ENCODE measurements at places on chromosomes 4 and X. TPM values are rescaled to one million over a fixed set of nuclear protein-coding genes. Genes with fewer than 3 reads are reported as not detected.

DNA sequence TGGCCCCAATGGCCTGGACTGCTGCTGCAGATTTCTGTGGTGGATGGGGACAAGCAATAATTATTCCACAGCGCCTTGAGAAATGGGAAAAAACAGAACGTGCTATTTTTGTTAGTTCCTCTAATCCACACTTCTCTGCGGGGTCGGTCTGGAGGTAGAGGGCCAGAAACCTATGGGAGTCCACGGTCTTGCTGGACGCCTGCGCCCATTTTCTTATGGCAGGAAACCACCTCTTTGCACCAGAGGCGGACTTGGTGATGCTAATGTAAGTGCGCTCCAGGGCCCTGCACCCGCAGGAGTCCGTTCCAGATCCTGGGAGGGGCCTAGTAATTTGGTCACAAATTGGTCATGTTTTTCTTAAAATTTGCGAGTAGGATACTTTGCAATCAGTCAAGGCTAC, 25.9 kb upstream of the CLDN24 start:
- DNase-seq = no peak

DNA sequence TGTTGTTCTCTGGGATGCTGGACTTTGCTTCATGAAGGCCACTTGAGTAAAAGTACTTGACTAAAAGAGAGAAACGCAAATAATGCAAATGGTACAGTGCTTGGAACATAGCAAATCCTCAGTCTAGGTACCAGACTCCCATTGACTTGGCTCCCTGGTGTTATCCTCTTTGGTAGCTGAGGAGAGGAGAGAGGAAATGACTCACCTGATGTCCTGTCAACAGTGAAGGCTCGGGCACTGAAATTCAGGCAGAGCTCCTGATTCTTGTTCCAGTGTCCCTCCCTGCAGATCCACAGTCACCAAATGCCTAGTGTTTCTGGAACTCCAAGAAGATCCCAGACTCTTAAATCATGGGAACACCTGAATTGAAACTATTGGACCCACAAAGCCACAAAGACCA, 22.5 kb upstream of the TCEAL4 start:
- DNase-seq = no peak

- no peak for DNase-seq
Measured at GRCh38 chr4:77167866-77168265, 10.9 kb downstream of the CCNG2 start.

- no peak for DNase-seq
Measured at GRCh38 chr4:170022211-170022610, 4.0 kb downstream of the MFAP3L start.

- peak; percentile 53 for DNase-seq
Measured at GRCh38 chrX:123807835-123808416, 51.9 kb upstream of the XIAP start.

DNA sequence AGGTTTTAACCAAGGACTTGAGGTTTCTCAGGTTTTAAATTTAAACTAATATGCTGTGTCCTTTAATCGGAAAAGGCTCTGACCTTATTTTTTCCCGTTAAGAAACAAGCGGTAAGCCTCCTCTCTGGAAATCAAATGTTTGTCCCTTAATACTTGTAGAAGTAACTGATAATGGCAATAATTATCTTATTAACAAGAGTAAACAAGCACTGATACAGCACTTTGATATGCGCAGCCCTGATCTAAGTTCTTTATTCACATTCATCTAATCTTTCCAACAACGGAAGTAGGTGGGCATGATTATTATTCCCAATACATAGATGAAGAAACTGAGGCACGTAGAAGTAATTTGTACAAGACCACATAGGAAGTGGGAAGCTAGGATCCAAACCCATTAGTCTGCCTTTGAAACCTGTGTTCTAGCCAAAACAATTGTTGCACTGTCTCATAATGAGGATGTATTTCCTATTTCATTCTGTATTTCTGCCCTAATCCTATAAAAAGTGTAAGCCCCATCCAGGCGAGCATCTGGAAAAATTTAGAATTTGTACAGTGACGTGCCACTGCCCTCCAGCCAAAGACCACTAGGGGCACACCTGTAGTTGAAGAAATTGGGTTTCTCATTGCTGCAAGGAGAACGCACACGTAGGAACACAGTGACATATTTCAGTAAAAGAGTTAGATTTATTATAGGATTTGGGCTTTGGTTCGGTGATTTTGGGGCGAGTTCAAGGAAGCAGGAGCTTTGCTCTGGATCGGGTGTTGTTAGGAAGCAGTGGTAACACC, 606 bp downstream of the CXorf58 start:
- DNase-seq = no peak

DNA sequence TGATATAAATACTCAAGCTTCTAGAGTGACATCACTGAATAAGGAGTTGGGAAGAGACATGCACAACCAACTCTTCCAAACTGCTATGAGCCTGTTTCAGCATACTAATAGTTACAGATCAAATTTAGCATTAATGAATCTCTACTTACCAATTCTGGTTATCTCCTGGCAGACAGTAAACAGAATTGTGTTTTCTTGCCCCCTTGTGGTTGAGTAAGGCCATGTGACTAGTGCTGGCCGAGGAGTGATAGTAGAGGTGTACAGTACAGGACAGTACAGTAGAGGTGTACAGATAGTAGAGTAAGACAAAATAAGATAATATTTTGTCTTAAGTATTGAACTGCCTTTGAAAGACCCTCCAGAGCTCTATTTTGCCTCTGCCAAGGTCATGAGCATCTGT, 681.4 kb downstream of the GABRG1 start:
- DNase-seq = no peak

GRCh38 chrX:69603566-69604194, 12.2 kb upstream of the EDA start:
- peak; percentile 5 for DNase-seq

GRCh38 chr4:34323549-34324320, 1920.6 kb downstream of the ARAP2 start:
- peak; percentile 3 for DNase-seq

DNA sequence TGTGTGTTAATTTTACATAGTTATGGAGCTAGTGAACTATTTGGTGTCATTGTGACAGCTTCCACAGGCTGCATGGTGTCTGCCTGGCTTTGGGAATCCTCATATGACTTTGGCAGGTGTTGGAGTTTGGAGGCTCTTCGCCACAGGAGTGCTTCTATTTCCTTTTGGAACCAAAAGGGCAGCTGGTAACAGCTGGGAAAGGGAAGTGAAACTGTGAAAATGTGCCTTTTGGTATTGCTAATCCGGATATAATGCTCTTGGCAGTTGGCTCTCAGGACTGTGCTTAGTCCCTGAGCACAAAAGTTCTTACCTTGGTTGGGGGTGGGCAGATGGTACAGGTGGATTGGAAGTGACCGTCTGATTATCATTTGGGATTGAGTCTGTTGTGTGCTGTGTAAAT, 18.1 kb downstream of the OFD1 start:
- DNase-seq = no peak

GRCh38 chrX:154022108-154022507, 2.4 kb upstream of the IRAK1 start:
- DNase-seq = no peak

DNA sequence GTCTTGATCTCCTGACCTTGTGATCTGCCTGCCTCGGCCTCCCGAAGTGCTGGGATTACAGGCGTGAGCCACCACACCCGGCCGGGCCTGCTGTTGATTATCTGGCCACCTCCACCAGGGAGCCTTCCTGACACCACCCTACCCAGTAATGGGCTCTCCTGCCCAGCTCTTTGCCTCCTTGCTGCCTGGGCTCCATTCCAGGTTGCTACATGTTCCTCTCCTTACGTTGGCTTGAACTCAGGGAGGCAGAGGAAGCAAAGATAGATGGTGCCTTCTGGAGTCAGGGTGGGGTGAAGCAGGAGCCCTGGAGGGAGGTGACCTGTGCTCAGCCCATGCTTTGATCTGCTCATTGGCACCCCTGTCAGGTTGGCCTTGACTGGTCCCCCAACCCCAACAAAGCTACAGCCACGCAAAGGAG, 26.3 kb downstream of the FLNA start:
- no peak for DNase-seq

DNA sequence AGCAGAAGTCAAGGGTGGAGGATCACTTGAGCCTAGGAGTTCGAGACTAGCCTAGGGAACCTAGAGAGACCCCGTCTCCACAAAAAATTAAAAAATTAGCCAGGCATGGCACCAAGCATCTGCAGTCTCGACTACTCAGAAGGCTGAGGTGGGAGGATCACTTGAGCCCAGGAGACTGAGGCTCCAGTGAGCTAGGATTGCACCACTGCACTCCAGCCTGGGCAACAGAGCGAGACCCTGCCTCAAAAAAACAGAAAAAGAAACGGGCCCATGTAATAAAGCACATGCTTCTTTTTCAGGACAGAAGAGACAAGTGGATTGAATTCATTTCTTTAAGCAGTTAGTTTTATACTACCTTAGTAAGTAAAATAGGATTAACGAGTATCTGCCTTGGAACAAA, 42.0 kb downstream of the ELOVL6 start:
- DNase-seq = no peak

The PHOX2B gene
- total RNA-seq = not detected

The GLRA2 gene
- not detected for total RNA-seq

Measured in RPMI7951 (cell line).